ENCODE measurements at places on chromosomes 7 and 10.

DNA sequence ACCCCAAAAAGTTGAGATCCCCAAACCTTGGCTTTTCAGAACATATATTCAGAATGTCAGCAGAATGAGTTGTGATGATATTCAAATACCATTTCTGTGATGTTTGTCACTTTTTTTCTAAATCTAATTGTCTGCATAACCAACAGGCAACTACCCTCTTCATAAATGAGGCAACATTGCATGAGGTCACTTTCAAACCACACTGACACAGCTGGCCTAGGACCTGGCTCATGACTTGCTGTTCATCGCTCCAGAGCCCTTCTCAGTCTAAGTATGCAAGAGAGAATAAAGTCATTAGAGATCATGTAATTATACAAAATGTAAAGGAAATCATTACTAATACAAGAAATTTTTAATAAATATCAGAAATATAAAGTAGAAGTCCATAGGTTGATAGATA, 681.9 kb downstream of the GRM8 start:
- no peak for DNase-seq
- H3K27ac ChIP-seq: no peak overlapping the region
- H3K27me3 ChIP-seq: no peaks in the 10 kb centered on the region
- H3K36me3 ChIP-seq: no peaks in the 10 kb centered on the region

- H3K4me1 ChIP-seq: no peaks in the 10 kb centered on the region
- H3K36me3 ChIP-seq: no peaks in the 10 kb centered on the region
- no peak overlapping the region for H3K27ac ChIP-seq
- H3K27me3 ChIP-seq: no peaks in the 10 kb centered on the region
- no peak overlapping the region for H3K4me3 ChIP-seq
- no peak for DNase-seq
Observed at GRCh38 chr10:33519130-33519860, 184.8 kb upstream of the NRP1 start.

GRCh38 chr7:18808026-18808425, 309.4 kb downstream of the TWIST1 start:
- H3K27ac ChIP-seq: no peak overlapping the region
- no peaks in the 10 kb centered on the region for H3K36me3 ChIP-seq

DNA sequence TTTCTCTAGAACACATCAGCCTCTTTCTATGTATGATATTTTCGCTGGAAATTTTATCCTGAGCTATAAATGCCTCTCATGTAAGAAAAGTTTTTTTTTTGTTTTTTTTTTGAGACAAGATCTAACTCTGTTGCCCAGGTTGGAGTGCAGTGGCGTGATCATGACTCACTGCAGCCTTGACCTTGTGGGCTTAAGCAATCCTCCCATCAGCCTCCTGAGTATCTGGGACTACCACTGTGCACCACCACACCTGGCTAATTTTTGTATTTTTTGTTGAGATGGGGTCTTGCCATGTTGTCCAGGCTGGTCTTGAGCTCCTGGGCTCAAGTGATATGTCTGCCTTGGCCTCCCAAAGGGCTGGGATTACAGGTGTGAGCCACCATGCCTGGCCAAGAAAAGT, 80.4 kb downstream of the ADK start:
- no peak overlapping the region for H3K27ac ChIP-seq
- DNase-seq: no peak
- H3K36me3 ChIP-seq: no peaks in the 10 kb centered on the region
- H3K27me3 ChIP-seq: no peaks in the 10 kb centered on the region
- H3K4me1 ChIP-seq: peaks cover 19% of the 10 kb centered on the region

DNA sequence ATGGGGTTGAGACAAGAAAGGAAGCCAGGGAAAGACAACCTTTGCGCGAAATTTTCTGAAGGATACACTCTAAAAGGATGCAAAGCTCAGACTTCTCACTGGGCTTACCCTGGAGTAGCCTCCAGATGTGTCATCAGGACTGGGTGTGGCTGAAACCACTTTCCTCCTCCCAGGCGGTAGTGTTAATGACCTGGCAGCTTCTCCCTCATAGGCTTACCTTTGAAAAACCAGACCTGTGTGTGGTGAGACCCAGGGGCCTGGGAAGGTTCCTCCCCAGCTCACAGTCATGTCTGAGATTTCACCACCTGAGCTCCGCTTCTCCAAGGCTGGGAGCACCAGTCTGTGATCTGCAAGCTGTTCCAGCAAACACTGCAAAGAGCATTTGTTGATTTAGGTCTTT, 93.7 kb downstream of the EPC1 start:
- H3K27me3 ChIP-seq: no peaks in the 10 kb centered on the region
- H3K36me3 ChIP-seq: no peaks in the 10 kb centered on the region
- H3K27ac ChIP-seq: no peak overlapping the region
- no peak for DNase-seq

GRCh38 chr7:116582164-116582732, 57.4 kb downstream of the CAV1 start:
- no peaks in the 10 kb centered on the region for H3K36me3 ChIP-seq
- no peaks in the 10 kb centered on the region for H3K27me3 ChIP-seq
- H3K27ac ChIP-seq: no peak overlapping the region
- H3K4me1 ChIP-seq: peaks cover 33% of the 10 kb centered on the region
- no peak overlapping the region for H3K4me3 ChIP-seq

- no peak overlapping the region for H3K27ac ChIP-seq
- no peaks in the 10 kb centered on the region for H3K4me1 ChIP-seq
- H3K36me3 ChIP-seq: no peaks in the 10 kb centered on the region
- no peak overlapping the region for H3K4me3 ChIP-seq
- no peaks in the 10 kb centered on the region for H3K27me3 ChIP-seq
Observed at GRCh38 chr7:88540012-88540411, 219.5 kb upstream of the ZNF804B start.

GRCh38 chr10:18164748-18165361, 24.6 kb downstream of the CACNB2 start:
- no peaks in the 10 kb centered on the region for H3K36me3 ChIP-seq
- H3K27me3 ChIP-seq: no peaks in the 10 kb centered on the region
- DNase-seq: no peak
- no peak overlapping the region for H3K27ac ChIP-seq
- no peaks in the 10 kb centered on the region for H3K4me1 ChIP-seq

DNA sequence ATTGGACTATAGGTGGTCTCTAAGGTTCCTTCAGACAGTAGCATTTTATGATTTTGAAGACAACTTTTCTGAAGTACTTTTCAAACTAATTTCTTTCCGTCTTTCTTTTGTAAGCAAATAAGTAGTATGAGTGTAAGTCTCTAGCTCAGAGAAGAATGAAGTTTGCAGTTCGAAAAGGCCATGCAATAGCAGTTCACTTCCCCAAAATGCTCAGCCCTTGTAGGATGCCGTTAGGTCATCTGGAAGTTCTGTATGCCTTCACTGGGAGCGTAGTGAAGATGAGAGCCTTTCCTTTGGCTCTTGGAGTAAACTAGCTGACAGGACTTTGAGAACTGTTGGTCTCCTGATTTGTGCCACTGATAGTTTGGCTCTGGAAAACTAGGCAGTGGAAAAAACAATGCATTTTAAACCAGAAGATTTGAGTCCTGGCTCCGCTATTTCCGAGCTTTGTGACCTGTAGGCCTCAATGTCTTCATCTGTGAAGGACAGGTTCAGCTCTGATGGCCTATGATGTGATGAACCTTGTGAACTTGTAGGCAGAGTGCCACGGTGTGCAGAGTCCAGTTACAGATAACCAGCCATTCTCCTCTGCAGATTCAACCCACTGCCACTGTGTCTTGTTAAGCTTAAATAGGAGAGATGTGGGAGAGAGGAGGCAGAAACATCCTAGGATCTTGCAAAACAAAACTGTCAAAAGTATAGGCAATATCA, 18.8 kb downstream of the SGPL1 start:
- peaks cover 7% of the 10 kb centered on the region for H3K4me1 ChIP-seq
- DNase-seq: no peak
- peaks cover 5% of the 10 kb centered on the region for H3K36me3 ChIP-seq
- H3K4me3 ChIP-seq: no peak overlapping the region

- H3K36me3 ChIP-seq: no peaks in the 10 kb centered on the region
- peaks cover 43% of the 10 kb centered on the region for H3K4me1 ChIP-seq
- peak within 1 kb of the TSS; percentile 99 for H3K4me3 ChIP-seq
- H3K27ac ChIP-seq: peak within 1 kb of the TSS; percentile 99
Observed at GRCh38 chr7:27739909-27740448, at the start of gene TAX1BP1. TSS of gene TAX1BP1 (plus strand) at chr7:27740162. CDS start at chr7:27748525, 8,363 bp downstream.

GRCh38 chr7:74449809-74450397, 3.8 kb upstream of the GTF2IRD1 start:
- no peaks in the 10 kb centered on the region for H3K27me3 ChIP-seq
- H3K4me1 ChIP-seq: peaks cover 27% of the 10 kb centered on the region
- no peak overlapping the region for H3K4me3 ChIP-seq
- DNase-seq: no peak
- no peak overlapping the region for H3K27ac ChIP-seq

- H3K36me3 ChIP-seq: no peaks in the 10 kb centered on the region
- H3K27ac ChIP-seq: no peak overlapping the region
- no peaks in the 10 kb centered on the region for H3K27me3 ChIP-seq
- H3K4me3 ChIP-seq: no peak overlapping the region
Observed at GRCh38 chr10:51425431-51425830, 274.0 kb downstream of the CSTF2T start.

DNA sequence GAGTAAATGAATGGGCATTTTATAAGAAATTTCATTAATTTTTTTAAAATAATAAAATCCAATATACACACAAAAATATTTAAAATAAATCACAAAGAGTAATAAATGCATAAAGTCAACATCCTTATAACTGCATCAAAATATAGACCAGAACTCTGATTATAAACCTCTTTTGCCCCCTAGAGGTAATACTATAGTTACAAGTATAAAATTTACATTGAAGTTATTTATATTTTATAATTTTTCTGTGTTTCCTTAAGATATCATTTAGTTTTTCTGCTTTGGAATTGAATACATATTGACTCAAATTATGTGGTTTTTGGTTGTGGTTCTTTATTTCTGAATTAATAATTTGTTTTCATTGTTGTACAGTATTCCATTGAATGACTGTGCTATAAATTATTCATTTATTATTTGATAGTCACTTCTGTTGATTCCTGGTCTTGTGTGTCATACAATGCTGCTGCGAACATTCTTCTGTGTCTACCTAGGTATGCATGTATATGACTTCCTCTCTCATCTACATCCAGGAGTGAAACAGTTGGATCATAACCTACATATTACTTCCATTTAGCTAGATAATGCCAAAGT, 673.6 kb downstream of the IPMK start:
- no peaks in the 10 kb centered on the region for H3K36me3 ChIP-seq
- no peaks in the 10 kb centered on the region for H3K27me3 ChIP-seq
- no peak for DNase-seq
- no peak overlapping the region for H3K27ac ChIP-seq

- H3K4me3 ChIP-seq: no peak overlapping the region
- no peaks in the 10 kb centered on the region for H3K36me3 ChIP-seq
- no peak overlapping the region for H3K27ac ChIP-seq
- H3K4me1 ChIP-seq: no peaks in the 10 kb centered on the region
- no peak for DNase-seq
Observed at GRCh38 chr7:24135003-24135817, 148.8 kb upstream of the NPY start.

GRCh38 chr10:96721207-96721572, 876 bp upstream of the PIK3AP1 start:
- H3K36me3 ChIP-seq: no peaks in the 10 kb centered on the region
- DNase-seq: no peak
- H3K27me3 ChIP-seq: no peaks in the 10 kb centered on the region
- peaks cover 69% of the 10 kb centered on the region for H3K4me1 ChIP-seq
- H3K27ac ChIP-seq: peak overlapping the region; percentile 85
- peak overlapping the region; percentile 65 for H3K4me3 ChIP-seq
